ENCODE measurements at places on chromosomes 3 and 15. TPM values are rescaled to one million over a fixed set of nuclear protein-coding genes. Genes with fewer than 3 reads are reported as not detected.
A peak's percentile ranks its signal among the peaks of the same experiment; 100 is the strongest.

C2CD4B gene
- not detected for total RNA-seq

KLHL6 gene
- not detected for total RNA-seq

TGM5 gene
- not detected for total RNA-seq

ARPP19 gene
- 96.1 TPM for total RNA-seq

ATP2C1 gene
- 40.2 TPM for total RNA-seq

ITGA11 gene
- total RNA-seq, result not detected

NUSAP1 gene
- 256 TPM for total RNA-seq

NME9 gene
- total RNA-seq, result 0.08 TPM

CACNA1D gene
- not detected for total RNA-seq

SLC9C1 gene
- total RNA-seq, result not detected

FRMD5 gene
- total RNA-seq, result 0.46 TPM

ROPN1B gene
- not detected for total RNA-seq

DCLK3 gene
- total RNA-seq, result not detected

GRCh38 chr3:49399461-49399860 is 12.3 kb downstream of the RHOA start:
- no peak for DNase-seq

- DNase-seq, result no peak
These were observed 13.5 kb downstream of the OCA2 start for GRCh38 chr15:28085489-28086174.

GRCh38 chr3:158488670-158489069 is 82.3 kb upstream of the MLF1 start:
- DNase-seq, result no peak

DNA sequence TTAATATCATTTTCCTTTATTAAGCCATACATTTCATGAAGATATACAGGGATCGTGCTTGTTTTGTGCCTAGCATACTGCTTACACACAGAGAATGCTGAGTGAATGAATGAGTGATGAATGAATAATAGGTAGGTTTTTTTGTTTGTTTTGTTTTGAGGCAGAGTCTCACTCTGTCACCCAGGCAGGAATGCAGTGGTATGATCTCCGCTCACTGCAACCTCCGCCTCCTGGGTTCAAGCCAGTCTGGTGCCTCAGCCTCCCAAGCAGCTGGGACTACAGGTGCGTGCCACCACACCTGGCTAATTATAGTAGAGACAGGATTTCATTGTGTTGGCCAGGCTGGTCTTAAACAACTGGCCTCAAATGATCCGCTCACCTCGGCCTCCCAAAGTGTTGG is 400.0 kb downstream of the ROBO1 start:
- no peak for DNase-seq

GRCh38 chr15:44250566-44251205 is 37.8 kb upstream of the GOLM2 start:
- no peak for DNase-seq

GRCh38 chr3:195080125-195080524 is 190.8 kb downstream of the XXYLT1 start:
- DNase-seq, result peak; percentile 43

DNA sequence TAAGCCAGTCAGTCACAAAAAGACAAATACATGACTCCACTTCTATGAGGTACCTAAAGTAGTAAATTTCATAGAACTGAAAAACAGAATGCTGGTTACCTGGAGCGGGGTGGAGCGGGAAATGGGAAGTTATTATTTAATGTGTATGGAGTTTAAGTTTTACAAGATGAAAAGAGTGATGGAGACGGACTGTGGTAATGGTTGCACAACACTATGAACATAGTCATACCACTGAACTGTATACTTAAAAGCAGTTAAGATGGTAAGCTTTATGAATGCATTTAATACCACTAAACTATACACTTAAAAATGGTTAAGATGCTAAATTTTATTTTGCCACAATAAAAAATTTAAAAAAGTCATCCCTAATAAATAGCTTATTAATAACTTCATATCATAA is 23.2 kb downstream of the SFMBT1 start:
- no peak for DNase-seq

DNA sequence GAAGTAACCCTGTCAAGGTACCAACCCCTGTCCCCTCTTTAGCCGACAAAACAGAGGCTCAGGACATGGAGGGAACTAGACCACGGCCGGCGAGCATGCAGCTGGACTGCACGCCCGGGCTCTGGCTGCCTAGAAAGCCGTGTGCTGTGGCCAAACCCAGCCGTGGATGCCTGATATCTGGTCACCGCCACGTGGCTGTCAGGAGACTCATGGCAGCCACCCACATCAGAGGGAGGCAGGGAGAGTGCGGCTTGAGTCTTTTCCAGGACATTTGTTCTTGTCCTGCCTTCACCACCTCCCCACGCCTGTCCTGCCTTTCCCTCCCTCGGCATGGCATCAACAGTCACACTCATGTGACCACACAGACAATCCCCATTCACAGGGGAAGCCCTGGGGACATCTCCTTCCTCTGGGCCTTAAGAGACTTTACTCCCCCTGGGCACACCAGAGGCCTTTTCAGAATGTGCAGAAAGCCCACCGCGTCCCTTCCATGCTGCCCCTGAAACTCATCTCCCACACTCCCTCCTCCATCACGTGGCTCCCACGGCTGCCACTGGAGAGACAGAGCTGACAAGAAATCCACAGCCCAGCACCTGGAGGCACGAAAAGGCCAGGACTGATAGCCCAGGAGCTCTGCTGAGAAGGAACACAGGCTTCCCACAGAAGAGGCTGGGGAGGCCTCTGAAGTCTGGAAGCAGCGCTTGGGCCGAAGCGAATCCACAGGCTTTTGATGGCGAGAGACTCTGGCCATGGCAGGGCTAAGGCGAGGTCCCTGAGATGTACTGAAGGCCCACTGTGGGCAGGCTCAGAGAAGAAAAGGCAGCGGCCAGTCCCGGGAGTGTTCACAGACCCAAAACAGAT is 71.2 kb upstream of the IQSEC1 start:
- no peak for DNase-seq

DNA sequence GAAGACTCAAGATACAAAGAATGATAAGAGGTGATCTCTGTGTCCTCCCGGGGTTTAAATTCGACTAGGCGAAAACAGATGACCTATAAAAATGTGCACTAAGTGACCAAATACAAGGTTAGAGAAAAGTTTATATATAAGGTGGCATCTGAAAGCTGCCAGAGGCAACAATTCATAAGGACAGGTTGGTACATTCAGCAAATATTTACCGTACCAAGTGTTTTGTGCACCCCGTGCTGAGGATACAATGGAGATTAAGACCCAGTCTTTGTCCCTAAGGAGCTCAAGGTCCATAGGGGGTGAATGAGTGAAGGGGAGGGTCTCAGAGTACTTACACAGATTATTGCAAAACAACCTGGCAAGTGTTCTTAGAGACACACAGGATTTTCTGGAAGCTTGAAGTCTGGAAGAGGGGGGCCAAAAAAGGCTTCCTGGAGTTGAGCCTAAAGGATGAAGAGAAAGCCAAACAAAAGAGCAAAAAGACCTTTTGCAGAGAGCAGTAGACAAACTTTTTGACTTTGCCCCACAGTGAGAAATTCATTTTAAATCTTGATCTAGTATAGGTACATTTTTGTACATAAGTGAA is 71.4 kb upstream of the LRIG1 start:
- no peak for DNase-seq

DNA sequence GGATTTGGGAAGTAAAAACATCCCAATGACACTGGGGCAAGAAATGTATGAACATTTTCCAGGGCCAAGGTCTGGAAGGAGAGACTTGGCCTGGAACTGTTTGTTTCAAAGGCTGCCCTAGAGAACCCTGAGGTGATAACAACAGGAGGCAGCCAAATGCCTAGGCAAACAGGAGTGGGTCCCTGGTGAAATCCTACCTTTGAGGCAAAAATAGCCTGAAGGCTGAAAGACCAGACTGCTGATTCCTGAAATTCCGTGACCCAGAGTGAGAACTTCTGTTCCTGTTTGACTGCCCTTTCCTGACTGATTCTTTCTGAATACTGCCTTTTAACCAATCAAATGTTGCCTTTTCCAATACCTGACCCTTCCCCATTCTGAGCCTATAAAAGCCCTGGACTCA is 196.4 kb downstream of the NSUN3 start:
- no peak for DNase-seq

GRCh38 chr15:84570164-84570735 is 30.6 kb upstream of the ZSCAN2 start:
- DNase-seq, result peak; percentile 44

DNA sequence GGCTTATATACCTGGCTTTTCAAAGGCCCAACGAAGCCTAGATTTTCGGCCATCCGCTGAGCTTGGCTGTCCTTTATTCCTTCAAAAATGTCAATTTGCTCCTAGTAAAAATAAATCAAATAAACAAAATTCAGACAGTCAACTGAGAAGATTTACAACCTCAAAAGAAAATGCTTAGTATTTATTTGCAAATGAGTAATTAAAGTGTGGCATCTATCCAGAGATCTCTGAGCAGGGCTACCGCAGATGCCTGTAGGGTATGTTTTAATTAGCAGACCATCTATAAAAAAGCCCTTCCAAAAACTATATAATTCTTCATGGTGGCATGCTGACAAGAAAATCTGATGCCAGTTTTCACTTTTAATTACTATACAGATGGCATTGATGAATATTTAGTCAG is 136.2 kb downstream of the SUCLG2 start:
- DNase-seq, result no peak

- no peak for DNase-seq
These were observed 25.6 kb downstream of the IQCH start for GRCh38 chr15:67280217-67280616.

DNA sequence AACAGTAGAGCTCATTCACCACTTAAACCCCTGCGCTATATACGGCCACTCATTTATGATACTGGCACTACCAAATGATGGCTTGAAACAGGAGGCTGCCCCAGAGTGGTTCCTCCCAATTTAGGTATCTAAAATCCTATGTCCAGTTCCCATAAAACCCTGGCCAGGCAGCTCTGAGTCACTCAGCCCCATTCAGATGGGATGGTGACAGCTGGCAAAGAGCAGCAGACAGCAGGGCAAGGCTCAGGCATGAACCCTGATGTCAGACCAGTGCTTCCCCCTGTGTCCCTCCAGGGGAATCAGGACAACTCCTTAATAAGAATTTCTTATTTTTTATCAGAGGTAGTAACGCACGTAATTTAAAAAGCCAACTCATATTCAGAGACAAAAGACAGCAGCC is 77.2 kb upstream of the RNU6-1 start:
- DNase-seq, result peak; percentile 53

DNA sequence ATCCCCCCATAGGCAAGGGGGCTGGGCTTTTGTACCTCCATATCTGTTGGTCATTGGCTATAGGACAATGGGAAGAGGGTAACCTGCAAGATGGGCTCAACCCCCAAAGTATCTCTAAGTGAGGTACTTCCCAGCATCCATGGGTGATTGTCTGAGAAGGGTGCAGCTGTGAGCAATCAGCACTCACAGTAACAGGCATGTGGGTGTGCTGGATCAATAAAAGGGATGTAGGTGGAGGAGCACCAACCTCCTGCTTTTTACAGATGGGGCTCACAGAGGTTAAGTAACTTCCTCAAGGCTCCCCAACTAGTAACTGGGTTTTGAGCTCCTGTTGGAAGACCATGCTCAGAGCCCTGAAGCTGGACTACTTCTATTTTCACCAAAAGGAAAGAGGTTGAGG is 26.4 kb upstream of the FAM107A start:
- DNase-seq, result no peak

GRCh38 chr15:89566181-89566580 is 9.1 kb upstream of the TICRR start:
- DNase-seq, result no peak

DNA sequence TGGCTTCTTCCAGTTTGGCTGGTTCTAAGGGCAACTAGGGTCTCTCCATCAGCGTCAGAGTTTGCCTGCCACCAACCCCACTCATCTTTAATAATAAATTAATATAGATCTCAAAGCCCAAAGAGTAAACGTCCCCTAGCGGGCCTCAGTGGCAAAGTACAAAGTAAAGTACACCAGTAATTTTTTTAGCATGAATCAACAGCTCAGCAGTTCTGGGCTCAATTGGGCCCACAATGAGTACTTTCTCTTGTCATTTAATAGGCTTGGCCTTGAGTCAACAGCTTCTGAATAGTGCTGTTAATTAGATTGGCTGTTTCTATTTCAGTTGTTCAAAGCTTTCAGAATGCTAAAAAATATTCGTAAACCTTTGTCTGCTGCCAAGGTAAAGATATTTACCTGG is 89.0 kb upstream of the PFN2 start:
- DNase-seq, result no peak

DNA sequence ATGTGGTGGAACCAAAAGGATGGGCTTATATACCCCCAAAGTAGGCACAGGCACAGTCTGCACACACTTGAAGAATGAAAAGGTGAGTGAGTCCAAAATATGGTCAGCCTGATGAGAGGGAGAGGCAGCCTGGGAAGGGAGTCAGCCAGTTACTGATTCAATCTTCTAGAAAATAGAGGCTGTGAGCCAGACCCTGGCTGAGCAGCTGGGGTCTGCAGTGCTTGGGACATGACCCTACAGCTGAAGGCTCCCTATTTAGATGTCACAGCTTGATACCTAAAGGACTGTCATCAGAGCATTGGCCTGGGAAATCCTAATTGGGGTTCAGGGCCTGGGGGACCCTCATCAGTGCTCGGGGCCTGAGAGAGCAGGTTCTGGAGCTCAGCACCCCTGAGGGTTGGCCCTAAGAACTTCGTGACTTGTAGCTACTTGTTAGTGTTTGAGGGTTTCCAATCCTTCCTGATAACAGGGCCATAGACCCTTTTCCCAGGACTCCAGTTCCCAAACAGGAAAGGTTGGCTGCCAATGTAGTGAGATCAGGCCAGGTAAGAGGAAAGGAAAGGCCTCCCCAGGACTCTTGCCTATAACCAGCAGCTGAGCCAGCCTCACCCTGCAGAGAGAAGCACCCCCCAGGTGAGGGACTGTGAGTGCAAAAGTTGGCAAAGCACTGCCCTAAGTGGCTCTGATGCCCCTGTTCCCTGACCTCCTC is 54.7 kb upstream of the SLCO2A1 start:
- DNase-seq, result no peak

DNA sequence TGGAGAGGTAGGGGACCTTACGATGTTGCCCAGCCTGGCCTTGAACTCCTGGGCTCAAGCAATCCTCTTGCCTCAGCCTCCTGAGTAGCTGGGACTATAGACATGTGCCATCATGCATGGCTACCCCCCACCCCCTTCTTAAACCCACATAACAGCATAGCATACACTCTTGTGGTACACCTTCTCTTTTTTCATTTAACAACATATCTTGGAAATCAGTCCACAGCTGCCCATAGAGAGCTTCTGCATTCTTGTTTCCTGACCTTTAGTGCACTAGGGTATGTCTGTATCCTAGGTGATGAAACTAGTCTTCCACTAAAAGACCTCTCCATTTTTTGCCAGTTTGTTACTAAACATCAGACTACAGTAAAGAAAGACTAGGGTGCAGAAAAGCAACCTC is 33.0 kb downstream of the SLC28A1 start:
- no peak for DNase-seq

- DNase-seq, result no peak
These were observed 48.1 kb downstream of the COL8A1 start for GRCh38 chr3:99686469-99686868.
